Heart left ventricle (tissue), 16 donors: ENCODE measurements at places on chromosomes 13 and 19.

GRCh38 chr13:74485757-74486156 is 351.6 kb upstream of the KLF12 start:
- DNase-seq = no peak

DNA sequence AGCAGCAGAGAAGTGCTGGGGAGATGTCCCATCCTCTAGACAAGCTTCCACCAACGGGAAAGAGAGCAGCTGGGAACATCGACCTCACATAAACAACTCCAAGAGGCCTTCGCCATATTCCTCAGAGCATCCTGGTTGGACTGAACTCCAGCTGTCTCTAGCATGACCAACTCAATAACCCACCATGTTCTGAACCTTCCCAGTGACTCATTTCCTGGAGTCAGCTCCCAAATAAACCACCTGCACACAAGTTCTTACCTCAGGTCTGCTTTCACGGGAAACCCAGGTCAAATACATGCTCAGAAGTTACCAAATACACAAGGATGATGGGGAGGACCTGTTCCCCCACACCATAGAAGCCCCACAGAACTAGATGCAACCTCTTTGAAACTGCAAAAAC is 878.5 kb downstream of the UQCRFS1 start:
- DNase-seq = no peak

GRCh38 chr13:28401303-28402056 is 93.4 kb downstream of the FLT1 start:
- DNase-seq = no peak

GRCh38 chr19:42628411-42629140 is 33.9 kb upstream of the CEACAM8 start:
- DNase-seq = no peak

DNA sequence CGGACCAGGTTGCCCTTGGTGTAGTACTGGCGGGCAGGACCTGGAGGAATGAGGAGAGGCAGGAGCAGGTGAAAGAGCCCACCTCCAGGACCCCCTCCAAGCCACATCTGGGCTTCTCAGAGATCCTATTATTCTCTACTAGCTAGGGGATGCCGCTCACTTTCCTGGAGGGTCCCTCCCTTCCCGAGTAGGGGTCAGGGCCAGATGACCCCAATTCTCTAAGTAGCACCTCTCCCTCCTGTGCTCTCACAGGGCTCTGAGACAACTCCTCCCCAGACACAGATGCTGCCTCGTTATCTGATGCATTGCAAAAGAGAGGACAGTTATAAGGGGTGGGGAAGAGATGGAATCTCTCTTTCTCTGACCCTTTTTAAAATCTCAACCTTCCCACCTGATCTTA is 22.9 kb downstream of the GP6 start:
- no peak for DNase-seq

- DNase-seq = no peak
Measured at GRCh38 chr13:35472323-35472881, 4.1 kb downstream of the MAB21L1 start.

DNA sequence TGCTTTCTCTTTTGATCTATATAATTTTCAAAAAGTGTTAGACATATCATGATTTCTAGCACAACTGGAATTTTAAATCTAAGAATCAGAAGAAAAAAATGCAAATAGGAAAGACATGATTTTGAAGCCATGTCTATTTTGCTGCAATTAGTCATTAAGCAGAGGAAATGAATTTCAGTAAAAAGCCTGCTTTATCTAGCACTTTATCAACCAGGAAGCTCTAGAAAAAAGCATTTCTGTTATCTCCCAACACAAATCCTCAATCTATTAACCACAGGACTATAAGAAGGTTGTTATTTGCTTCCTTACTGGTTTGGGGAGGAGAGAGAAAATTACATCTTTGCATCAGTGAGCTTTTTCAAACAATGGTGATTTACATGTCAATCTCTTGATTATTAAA is 716.7 kb downstream of the DIAPH3 start:
- DNase-seq = no peak

- no peak for DNase-seq
Measured at GRCh38 chr13:45396533-45397095, 21.6 kb downstream of the SLC25A30 start.

- DNase-seq = no peak
Measured at GRCh38 chr19:3392480-3392879, 26.1 kb downstream of the NFIC start.

- DNase-seq = no peak
Measured at GRCh38 chr19:3025549-3025886, 3.6 kb downstream of the TLE2 start.
